Smooth muscle cell of the umbilical artery (primary cell): ENCODE measurements at places on chromosomes 6 and 20. TPM values are rescaled to one million over a fixed set of nuclear protein-coding genes. Genes with fewer than 3 reads are reported as not detected.

IL17F gene
- not detected in 2 replicates for total RNA-seq

SLC12A5 gene
- 0.30 and 1.3 TPM in 2 replicates for total RNA-seq

PRDM13 gene
- not detected in 2 replicates for total RNA-seq

BCAS4 gene
- 11.6 and 15.9 TPM in 2 replicates for total RNA-seq

IMPG1 gene
- total RNA-seq = not detected in 2 replicates

COL19A1 gene
- total RNA-seq = 0.59 and 1.0 TPM in 2 replicates

CLVS2 gene
- total RNA-seq = under 0.01 TPM in 1 of 2 replicates, not detected in the other

TRDN gene
- not detected in 2 replicates for total RNA-seq

DNAH8 gene
- not detected in 2 replicates for total RNA-seq

C20orf141 gene
- not detected in 2 replicates for total RNA-seq

OR5V1 gene
- total RNA-seq = not detected in 2 replicates

SIRPA gene
- total RNA-seq = 12.9 and 16.9 TPM in 2 replicates

TINAG gene
- not detected in 2 replicates for total RNA-seq

MARCKS gene
- total RNA-seq = 170 and 194 TPM in 2 replicates

ADA gene
- total RNA-seq = 6.0 and 9.2 TPM in 2 replicates

WFDC11 gene
- not detected in 2 replicates for total RNA-seq

TAAR6 gene
- not detected in 2 replicates for total RNA-seq

SSTR4 gene
- total RNA-seq = not detected in 2 replicates

CD24 gene
- total RNA-seq = 3.3 and 7.2 TPM in 2 replicates

CCN2 gene
- total RNA-seq = 176 and 540 TPM in 2 replicates

SPEF1 gene
- total RNA-seq = not detected in 2 replicates

APCDD1L gene
- 38.3 and 92.5 TPM in 2 replicates for total RNA-seq

KCNB1 gene
- not detected in 2 replicates for total RNA-seq

TMEM14A gene
- 30.0 and 38.0 TPM in 2 replicates for total RNA-seq

MATN4 gene
- total RNA-seq = not detected in 2 replicates

ULBP2 gene
- total RNA-seq = 12.4 and 13.7 TPM in 2 replicates

DEF6 gene
- total RNA-seq = 1.2 TPM in 2 replicates
